COLO829 (cell line): ENCODE measurements at places on chromosomes 2 and 18.

DNA sequence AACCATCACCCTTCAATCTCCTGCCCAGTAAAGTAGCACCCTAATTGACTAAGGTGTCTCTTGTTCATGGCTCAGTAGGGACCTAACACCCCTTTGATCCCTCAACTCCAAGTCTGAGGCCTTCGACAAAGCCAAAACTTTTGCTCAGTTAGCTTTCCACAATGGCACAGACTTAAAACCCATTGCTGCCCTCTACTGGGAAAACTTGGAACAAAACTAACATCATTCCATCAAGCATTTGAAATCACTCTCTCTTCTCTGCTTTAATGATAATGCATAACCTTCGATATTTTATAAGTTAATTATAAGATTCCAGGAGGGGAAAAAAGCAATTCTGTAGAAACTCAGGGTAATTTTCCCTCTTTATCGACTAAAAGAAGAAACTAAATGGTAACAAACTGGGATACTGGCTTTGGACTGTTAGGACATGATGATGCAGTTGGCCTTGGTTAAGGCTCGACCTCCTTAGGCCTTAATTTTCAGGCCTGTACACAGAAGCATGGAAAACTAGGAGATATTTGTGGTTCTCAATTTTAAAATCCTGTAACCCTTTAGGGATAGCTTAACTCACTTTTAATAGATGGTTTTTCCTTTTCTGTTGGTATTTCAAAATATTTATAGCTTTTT is 127.8 kb downstream of the STK39 start:
- DNase-seq = peak; percentile 15

- no peak for DNase-seq
These were observed 24.1 kb upstream of the EPHA4 start for GRCh38 chr2:221596192-221596591.

DNA sequence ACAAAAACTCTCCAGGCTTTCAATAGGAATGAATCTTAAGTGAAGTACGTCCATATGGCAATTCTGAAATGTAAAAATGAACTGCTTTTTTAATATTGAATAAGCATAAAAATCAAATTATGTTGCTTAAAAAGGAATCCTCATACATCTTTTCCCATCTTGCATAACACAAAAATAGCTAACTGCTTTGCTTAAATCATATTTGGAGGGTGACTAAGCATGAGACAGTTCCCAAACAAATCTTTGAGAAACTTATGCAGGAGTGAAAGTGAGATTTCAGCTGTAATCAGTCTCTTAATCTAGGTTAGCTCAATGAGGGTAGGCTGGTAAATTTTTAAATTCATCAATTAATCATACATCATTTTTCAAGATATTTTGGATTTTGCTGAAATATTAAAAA is 111.5 kb downstream of the MBD5 start:
- DNase-seq = no peak

- no peak for DNase-seq
These were observed 116.6 kb downstream of the ATL2 start for GRCh38 chr2:38260469-38260868.
